ENCODE measurements at places on chromosomes 4 and X.

GRCh38 chr4:112436987-112437386 lies 79.0 kb downstream of the NEUROG2 start:
- DNase-seq: no peak

DNA sequence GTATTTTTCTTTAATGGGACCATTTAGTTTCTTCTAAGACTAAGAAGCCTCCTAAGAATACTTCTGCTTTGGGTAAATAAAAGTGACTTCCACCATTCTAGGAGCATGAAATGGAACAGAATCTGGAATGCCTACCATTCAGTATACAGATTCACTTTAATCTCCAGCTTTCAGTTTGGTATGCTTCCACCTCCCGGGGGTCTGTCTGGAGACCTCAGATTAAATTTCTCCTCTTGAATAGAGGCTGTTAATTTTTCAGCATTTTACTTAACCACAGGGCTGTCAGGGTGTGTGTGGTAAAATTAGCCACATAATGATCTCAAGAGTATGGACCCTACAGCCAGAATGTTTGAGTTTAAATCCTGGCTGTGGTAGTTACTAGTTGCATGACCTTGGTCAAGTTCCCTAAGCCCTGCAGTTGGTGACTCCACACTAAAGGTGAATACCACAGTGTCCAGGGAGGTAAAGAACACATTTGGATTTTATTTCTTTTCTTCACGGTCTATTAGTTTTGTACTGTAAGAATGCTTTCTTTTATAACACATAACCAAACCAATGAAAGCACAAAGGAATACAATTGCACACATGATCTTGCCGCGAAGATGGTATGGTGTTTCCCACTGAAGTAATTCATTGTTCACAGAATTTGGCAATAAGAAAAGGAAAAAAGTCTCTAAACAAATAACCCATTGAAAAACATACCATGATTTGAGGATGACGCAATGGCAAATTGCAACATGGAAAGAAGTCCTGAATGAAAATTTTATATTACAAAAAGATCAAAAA lies 37.3 kb upstream of the TRIM2 start:
- DNase-seq: no peak

- no peak for DNase-seq
Measured at GRCh38 chr4:73727685-73728084, 12.7 kb upstream of the CXCL8 start.

DNA sequence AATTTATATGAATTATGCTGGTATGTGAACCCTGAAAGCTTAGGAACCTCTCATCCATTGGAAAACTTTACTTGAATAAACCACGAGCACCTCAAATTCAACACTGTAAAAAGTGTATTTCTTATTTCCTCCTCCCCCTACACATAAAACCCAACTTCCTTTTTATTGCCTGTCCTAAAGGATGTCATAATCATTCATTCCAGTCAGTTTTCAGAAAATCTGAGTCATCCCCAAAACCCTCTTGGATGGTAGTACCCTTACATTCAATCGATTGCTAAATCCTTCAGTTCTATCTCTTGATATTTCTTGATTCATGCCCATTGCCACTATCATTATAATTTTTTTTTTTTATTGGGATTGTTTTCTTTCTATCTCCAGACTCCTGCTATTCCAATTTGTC lies 91.1 kb upstream of the ATP8A1 start:
- no peak for DNase-seq

DNA sequence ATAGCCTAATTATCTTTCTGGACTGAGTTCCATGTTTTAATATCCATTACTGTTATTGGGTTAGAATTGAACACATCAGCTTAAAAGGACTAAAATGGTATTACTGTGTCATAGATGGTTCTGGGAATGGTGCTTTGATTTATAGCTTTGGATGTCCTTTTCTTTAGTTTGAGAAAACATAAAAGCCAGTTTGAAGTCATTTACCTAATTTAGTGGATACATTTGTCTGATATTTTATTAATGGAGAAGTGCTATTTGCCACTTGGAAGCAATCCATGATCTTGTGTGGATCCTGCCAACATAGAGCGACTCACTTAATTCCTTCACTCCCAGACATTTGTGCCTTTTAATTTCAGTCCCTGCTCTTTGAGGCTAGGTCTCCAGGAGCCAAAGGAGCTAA lies 212.4 kb upstream of the PACRGL start:
- DNase-seq: no peak

- DNase-seq: peak; percentile 41
Measured at GRCh38 chr4:185039508-185040273, 21.4 kb downstream of the HELT start.

DNA sequence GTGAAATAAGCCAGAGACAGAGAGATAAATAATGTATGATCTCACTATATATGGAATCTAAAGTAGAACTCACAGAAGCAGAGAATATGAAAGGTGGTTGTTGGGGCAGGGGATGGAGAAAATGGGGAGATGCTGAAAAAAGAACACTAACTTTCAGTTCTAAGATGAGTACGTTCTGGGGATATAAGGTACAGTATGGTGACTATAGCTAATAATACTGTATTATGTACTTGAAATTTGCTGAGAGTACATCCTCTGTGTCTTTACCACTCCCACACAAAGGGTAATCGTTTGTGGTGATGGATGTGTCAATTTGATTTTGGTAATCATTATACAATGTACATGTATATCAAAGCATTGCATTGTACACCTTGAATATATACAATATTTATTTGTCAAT lies 6.6 kb downstream of the FBXL5 start:
- no peak for DNase-seq

- no peak for DNase-seq
Measured at GRCh38 chr4:56657128-56657527, 24.0 kb downstream of the HOPX start.

DNA sequence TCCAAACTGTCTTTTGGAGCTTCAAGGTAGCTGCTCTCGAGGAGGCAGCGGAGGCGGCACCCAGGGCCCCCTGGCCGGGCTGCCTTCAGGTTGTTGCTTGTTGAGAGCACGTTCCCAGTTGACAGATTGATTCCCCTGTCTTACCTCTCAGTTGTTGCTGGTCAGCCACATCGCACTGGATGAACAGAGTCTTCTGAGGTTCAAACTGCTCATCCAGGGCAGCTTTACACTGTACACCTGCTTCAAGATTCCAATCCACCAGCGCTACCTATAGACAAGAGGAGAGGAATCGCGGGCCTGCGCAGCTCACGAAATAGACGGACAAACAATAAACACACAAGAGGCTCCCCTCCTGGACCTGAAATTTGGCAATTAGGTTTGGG lies 497 bp downstream of the HPGD start:
- DNase-seq: no peak

- no peak for DNase-seq
Measured at GRCh38 chr4:54473798-54474197, 184.0 kb upstream of the KIT start.

- DNase-seq: no peak
Measured at GRCh38 chr4:63788271-63788670, 621.0 kb downstream of the TECRL start.

DNA sequence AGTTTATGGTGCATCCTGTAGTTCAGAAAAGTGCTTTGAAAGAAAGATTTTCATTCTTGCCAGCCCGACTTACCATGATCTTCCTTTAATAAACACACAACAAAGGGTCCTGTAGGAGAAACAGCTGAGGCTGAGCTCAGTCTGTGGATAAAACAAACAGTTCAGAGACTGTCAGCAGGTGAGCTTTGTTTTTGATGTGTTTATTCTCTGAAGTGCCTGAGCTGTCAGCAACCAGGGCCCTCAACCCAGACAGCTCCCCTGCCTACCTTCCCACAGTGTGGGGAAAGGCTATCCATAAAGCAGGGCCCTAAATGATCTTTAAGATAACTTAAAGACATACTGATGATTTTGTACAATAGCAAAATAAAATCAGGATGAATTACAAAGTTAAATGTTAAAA lies 459.2 kb upstream of the GALNT7 start:
- DNase-seq: no peak
